ENCODE measurements at places on chromosomes 11 and 22.
A peak's percentile ranks its signal among the peaks of the same experiment; 100 is the strongest.

DNA sequence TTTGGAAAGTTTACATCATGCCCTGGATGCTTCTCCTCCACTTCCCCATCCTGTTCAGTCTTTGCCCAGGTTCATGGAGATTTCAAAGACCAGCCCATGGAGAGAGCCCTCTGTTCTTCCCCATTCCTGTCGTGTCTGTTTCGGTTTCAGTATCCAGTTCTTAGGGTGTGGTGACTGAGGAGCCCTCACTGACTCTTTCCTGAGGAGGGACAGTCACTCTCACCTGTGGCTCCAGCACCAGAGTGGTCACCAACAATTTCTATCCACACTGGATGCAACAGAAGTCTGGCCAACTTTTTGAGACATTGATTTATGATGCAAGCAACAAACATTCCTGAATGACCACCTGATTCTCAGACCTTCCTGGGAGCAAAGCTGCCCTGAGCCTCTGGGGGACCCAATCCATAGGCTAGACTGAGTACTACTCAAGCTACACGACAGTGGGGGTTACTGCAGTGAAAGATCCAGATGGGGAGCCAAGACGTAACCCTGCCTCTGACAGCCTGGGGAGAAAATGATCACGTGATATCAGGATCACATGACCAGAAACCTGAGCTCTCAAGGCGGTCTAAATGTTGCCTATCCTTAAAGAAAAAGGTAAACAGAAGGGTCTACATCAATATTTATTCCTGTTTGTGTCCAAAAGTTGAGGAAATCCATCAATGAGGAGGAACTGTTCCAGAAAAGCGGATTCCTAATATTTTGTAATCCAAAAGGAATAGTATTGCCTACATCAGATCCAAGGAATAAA lies 76.2 kb upstream of the VPREB1 start:
- DNase-seq: no peak

DNA sequence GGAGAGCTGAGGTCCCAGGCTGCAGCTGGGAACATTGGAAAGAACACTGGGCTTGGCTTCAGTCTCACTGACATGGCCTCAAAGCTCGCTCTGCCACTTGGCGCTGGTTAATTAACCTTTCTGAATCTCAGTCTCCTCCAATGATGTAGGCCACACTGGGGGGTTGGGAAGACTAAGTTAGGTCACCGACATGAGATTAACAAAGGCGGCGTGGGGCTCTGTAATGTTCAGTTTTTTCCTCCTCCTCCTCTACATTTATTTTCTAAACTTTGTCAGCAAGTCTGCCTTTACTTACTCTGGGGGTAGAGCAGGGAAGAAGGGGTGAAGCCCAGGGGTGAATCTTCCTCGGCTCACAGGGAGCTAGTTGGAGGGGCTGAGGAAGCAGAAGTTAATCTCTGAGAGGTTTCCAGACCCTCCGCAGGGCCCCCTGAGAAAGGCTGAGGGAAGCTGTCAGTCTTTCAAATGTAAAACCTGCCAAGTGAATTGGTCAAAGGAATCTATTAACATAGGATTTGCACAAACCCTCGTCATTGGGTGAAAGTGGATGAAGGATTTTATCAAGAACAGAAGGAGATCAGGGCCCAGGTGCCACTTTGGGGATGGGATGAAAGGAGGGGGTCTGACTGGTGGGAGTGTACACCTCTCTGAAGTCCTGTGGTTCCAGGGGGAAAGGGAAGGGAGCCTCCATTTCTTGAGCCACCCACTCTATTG lies 32.1 kb upstream of the TENM4 start:
- no peak for DNase-seq

DNA sequence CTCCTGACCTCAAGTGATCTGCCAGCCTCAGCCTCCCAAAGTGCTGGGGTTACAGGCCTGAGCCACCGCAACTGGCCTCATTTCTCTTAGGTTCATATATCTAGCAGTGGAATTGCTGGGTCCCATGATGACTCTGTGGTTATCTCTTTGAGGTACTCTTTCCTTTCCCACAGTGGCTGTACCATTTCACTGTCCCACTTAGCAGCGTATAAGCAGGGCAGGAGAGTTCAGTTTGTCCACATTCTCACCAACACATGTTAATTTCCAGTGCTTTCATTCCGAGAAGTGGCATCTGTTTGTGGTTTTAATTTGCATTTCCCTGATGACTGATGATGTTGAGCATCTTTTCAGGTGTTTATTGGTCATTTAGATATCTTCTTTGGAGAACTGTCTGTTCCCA lies 16.4 kb downstream of the PRR5 start:
- DNase-seq: no peak

GRCh38 chr22:22154040-22154439 lies 90.5 kb upstream of the VPREB1 start:
- DNase-seq: no peak

DNA sequence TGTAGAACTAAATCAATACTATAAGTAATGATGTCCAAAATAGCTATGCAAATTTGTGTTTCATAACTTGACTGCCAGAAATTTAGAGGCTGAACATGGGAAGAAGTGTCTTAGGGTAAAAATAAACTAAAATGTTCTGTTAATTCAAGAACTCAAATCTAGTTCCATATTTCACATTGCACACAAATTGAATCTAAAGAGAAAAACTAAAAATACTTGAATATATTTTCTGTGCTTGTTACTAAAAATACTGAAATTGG lies 43.5 kb downstream of the FANCF start:
- DNase-seq: no peak

- DNase-seq: peak; percentile 81
Observed at GRCh38 chr11:120324932-120325810, at the start of gene TLCD5. TSS of gene TLCD5 (plus strand) at chr11:120325299. CDS start at chr11:120327442, 2,143 bp downstream.

DNA sequence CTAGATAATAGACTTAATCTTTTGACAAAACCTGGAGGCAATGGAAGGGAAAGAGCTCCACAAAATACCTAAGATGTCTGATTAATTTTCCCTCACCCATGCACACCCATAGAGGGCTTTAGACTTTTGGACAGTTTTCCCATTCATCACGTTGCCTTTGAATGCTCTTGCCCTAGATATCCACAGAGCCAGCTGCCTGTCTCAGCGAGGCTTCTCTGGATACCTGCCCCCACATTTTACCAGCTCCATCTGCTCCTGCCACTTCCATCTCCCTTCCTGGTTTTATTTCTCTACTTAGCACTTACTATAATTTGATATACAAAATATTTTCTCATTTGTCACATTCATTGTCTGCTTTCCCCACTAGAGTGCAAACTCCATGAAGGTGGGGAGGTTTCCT lies 136.8 kb downstream of the FDX1 start:
- no peak for DNase-seq

- peak; percentile 84 for DNase-seq
Observed at GRCh38 chr11:9250139-9250582, 15.0 kb downstream of the DENND5A start.

GRCh38 chr11:119782739-119783072 lies 53.7 kb upstream of the NECTIN1 start:
- no peak for DNase-seq

DNA sequence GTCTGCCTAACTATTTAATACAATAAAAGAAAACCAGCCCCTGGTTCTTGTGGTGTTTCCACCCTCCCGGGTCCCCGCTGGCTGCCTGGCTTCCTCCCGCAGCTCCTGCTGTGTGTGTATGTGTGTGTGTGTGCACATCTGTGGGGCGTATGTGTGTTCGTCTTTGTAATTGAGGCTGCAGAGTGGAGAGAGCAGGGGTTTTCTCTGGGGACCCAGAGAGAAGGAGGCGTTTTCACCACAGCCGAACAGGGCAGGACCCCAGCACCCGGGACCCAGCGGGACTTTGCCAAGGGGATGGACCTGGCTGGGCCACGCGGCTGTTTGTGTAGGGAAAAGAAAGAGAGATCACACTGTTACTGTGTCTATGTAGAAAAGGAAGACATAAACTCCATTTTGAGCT lies 42.7 kb downstream of the IGLL1 start:
- no peak for DNase-seq

GRCh38 chr11:3939651-3940190 lies 84.3 kb downstream of the STIM1 start:
- no peak for DNase-seq

GRCh38 chr22:44082801-44083200 lies 58.7 kb downstream of the PARVB start:
- DNase-seq: no peak

GRCh38 chr11:83272627-83273026 lies 13.5 kb downstream of the CCDC90B start:
- no peak for DNase-seq

DNA sequence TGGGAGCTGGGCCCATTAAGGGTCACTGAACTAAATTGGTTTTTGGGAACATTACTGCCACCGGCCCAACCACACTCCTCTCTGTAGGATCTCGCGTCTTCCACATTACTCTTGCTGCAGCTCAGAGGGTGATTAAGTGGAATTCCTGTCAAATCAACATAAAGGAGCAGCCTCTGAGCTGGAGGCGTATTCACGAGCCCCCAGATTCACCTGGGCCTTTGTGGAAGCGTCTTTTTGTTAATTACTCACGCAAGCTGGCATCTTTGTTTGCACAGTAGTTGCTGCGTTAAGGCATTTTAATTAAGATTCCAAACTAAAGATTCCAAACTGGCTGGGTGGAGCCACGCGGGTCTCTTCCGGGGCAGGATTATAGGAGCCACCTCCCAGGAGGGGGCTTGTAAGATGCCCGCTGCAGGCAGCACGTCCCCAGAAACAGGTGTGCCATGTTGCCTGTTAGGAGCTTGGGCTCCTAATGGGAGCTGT lies 21.5 kb upstream of the RFPL3 start:
- DNase-seq: no peak
